ENCODE measurements at places on chromosomes 7 and 10. TPM values are rescaled to one million over a fixed set of nuclear protein-coding genes. Genes with fewer than 3 reads are reported as not detected.

DNA sequence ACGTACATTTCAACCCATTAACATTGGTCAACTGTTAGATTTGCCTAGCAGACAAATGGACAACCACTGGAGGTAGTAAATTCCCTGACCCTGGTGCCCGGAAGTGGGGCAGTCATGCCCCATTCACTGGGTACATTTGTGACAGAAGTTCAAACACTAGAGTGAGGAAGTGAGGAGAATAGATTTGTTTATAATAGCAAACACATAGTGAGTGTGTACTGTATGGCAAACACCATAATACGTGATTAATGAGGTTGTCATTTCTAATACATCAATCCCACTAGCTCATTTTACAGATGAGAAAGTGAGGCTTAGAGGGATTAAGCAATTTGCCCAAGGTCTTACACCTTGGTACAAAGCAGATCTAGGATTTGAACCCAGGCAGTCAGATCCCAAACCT, 181.9 kb upstream of the MKLN1 start:
- no peaks in the 10 kb centered on the region for H3K27me3 ChIP-seq
- no peak overlapping the region for H3K27ac ChIP-seq
- H3K36me3 ChIP-seq = no peaks in the 10 kb centered on the region
- no peak for DNase-seq
- H3K4me1 ChIP-seq = no peaks in the 10 kb centered on the region
- no peak overlapping the region for H3K4me3 ChIP-seq

- H3K27ac ChIP-seq = peak overlapping the region; percentile 97
- peak; percentile 85 for DNase-seq
- H3K27me3 ChIP-seq = no peaks in the 10 kb centered on the region
- H3K36me3 ChIP-seq = no peaks in the 10 kb centered on the region
- peaks cover 14% of the 10 kb centered on the region for H3K4me1 ChIP-seq
Measured at GRCh38 chr7:71308096-71308495, 176.2 kb downstream of the GALNT17 start.

The MRLN gene
- 0.65 TPM for total RNA-seq

The PRPS1L1 gene
- not detected for total RNA-seq

GRCh38 chr7:2608921-2609411, 22.8 kb upstream of the TTYH3 start:
- no peaks in the 10 kb centered on the region for H3K4me1 ChIP-seq
- no peak overlapping the region for H3K4me3 ChIP-seq
- no peaks in the 10 kb centered on the region for H3K36me3 ChIP-seq
- DNase-seq = peak; percentile 75
- no peaks in the 10 kb centered on the region for H3K27me3 ChIP-seq

- no peak for DNase-seq
- H3K4me3 ChIP-seq = no peak overlapping the region
- no peak overlapping the region for H3K27ac ChIP-seq
- no peaks in the 10 kb centered on the region for H3K27me3 ChIP-seq
Measured at GRCh38 chr10:18204039-18204835, 64.0 kb downstream of the CACNB2 start.

The PLCE1 gene
- total RNA-seq = 14.7 TPM

The FKBP6 gene
- not detected for total RNA-seq

DNA sequence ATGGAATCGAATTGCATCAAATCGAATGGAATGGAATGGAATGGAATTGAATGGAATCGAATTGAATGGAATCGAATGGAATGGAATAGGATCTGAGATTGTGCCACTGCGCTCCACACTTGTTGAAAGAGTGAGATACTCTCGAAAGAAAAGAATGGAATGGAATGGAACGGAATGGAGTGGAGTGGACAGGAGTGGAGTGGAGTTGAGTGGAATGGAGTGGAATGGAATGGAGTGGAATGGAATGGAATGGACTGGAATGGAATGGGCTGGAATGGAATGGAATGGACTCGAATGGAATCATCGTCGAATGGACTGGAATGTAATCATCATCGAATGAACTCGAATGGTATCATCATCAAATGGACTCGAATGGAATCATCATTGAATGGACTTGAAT, 38.0 kb downstream of the ZNF716 start:
- H3K36me3 ChIP-seq = no peaks in the 10 kb centered on the region
- no peak for DNase-seq
- no peak overlapping the region for H3K27ac ChIP-seq
- H3K4me1 ChIP-seq = no peaks in the 10 kb centered on the region
- H3K4me3 ChIP-seq = no peak overlapping the region
- no peaks in the 10 kb centered on the region for H3K27me3 ChIP-seq

The NAT16 gene
- total RNA-seq = not detected

GRCh38 chr10:49277973-49278372, 21.0 kb upstream of the C10orf71 start:
- no peaks in the 10 kb centered on the region for H3K4me1 ChIP-seq
- no peaks in the 10 kb centered on the region for H3K36me3 ChIP-seq
- DNase-seq = no peak

The AP5Z1 gene
- 30.7 TPM for total RNA-seq

The CADPS2 gene
- 15.2 TPM for total RNA-seq

The ANKRD7 gene
- not detected for total RNA-seq

Measured in aorta (tissue), 5 donors.